Epithelial cell of esophagus (primary cell): ENCODE measurements at places on chromosomes 4 and X.

DNA sequence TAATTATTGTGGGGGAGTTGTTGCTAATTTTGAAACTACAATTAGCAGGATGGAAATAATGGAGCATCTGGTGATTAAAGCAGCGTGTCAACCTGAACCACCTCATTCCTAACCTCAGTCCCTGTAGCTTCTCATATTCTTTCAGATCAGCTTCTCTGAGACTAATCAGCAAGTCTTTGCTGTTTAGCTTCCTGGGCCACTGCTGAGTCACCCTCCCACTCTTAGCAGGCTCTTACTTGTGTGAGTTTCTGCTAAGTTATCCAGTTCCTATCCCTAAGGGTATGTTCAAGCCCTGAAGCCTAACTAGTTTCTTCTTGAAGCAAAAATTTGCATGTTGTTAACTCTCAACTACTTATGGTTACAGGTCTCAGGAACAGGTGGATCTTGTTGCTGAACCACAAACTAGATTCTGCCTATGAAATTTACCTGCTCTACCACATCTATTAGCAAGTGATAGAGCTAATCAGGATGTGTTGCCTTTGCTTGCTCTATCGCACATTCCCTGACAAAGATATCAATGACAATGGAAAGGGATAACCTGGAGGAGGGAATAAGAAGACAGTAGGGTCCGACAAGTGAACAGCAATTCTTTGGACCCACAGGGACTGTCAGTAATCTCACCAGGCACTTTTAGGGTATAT is 134.2 kb downstream of the EIF4E start:
- peak; percentile 99 for DNase-seq

DNA sequence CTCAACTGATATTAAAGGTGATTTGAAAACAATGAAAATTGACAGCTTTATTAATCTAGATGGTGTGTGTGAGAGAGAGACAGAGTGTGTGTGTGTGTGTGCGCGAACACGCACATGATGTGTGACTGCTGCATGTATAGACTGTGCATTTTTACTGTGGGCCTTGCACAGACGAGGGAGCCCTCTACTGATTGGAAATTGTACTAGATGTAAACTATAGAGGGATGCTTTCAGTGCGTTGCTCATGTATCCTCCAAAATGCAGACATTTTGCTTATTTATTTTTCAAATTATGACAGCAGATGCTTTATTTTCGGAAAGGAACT is 168.4 kb upstream of the GK2 start:
- peak; percentile 52 for DNase-seq

DNA sequence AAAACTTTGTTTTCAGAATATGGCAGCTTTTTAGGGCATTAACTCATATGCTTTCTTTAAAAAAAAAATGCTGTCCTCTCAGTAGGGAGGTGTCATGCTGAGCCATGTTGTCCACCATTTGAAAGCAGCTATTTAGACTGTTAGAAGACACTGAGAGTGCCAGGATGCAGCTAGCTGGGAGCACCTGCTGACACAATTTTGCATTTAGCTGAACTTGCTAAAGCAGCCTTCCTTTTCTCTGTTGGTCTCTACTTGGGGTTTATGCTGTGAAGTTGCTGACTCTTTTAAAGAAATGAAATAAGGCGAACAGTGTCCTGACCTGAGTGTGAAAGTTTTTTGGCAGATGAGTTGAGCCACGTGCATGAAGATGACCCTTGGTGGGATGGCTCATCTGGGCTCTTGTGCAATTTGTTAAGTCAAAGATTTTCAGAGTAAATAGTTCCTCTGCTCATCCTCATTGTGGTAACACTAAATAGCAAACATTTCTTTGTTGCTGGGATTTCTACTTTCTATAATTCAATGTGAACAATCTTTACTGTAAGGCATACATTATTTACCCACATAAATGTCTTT is 64.5 kb downstream of the CDS1 start:
- no peak for DNase-seq

GRCh38 chr4:113147498-113148111 is 98.2 kb downstream of the ANK2 start:
- no peak for DNase-seq

DNA sequence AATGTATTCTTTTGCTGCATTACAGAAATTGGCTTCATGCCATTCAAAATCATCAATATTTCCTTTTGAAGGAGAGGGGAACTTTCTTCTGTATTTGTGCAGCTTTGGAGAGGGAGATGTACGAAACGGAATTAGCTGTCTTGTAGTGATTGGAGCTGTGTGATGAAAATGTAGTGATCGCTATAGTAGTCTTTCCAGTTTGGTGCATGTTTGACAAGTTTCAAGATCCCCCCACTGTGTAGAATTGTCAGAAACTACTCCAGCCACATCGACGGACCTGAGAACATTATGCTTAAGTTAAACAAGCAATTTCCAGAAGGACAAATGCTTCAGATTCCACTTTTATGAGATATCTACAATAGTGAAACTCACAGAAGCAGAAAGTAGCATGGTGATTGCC is 21.6 kb upstream of the MAGEA1 start:
- no peak for DNase-seq

GRCh38 chr4:86449746-86450588 is 90.1 kb upstream of the MAPK10 start:
- DNase-seq = no peak

DNA sequence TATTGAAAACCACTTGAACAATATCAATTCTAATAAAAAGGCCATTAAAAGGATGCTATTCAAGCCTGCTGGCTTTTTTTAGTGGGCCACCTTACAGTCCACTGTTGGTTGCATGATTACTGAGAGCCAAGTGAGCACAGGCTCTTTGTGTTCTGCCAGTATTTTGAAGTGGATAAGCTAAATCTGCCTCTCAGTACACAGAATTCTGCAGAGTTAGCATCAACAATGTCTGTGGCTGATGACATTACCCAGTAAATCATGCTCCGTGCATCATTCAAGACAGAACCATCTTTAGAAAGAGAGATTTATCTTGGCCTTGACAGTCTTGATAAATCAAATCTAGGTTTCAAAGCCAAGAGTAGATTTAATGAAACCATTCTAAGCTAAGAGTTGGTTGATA is 119.0 kb upstream of the GNPDA2 start:
- no peak for DNase-seq

- DNase-seq = no peak
Measured at GRCh38 chr4:7270121-7270520, 77.8 kb downstream of the SORCS2 start.

DNA sequence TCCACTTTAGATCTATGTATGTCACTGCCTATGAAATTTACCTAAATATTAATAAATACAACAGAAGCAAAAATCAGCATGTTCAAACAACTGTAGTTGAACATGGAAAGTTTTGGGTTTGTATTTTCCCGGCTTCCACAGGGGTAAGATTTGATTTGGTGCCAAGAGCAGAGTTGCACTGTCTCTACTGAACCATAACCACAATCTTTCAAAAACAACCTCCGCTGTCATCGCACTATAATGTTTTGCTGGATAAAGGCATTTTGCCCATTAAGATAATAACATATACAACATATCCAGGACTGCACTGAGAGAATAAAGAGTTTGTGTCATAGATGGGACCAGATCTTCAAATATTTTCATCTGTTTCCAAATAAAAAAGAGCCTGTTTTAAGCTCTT is 94.9 kb downstream of the TENM3 start:
- peak; percentile 3 for DNase-seq

- peak; percentile 9 for DNase-seq
Measured at GRCh38 chr4:123405267-123405865, 8.8 kb downstream of the SPRY1 start.

- peak; percentile 76 for DNase-seq
Measured at GRCh38 chrX:40867352-40867751, 132.0 kb upstream of the MED14 start.
